Kidney (tissue), 22 donors: ENCODE measurements at places on chromosomes 16 and 17.

DNA sequence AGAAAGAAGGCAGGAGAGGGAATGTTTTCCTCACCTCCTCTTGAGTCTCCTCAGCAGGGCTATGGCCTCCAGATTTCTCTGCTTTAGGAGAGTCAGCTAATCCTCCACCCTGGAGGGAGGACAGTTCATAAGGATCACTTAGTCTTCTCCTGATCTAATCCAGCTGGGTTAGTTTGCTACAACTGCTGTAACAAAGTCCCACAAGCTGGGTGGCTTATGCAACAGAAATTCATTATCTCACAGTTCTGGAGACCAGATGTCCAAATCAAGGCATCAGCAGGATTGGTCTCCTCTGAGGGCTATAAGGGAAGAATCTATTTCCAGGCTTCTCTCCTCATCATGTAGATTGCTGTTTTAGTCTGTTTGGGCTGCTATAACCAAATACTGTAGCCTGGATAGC, 40.6 kb upstream of the XYLT1 start:
- no peaks in the 10 kb centered on the region for H3K36me3 ChIP-seq
- no peak for DNase-seq
- no peak overlapping the region for H3K4me3 ChIP-seq
- no peaks in the 10 kb centered on the region for H3K27me3 ChIP-seq
- H3K4me1 ChIP-seq, result no peaks in the 10 kb centered on the region

DNA sequence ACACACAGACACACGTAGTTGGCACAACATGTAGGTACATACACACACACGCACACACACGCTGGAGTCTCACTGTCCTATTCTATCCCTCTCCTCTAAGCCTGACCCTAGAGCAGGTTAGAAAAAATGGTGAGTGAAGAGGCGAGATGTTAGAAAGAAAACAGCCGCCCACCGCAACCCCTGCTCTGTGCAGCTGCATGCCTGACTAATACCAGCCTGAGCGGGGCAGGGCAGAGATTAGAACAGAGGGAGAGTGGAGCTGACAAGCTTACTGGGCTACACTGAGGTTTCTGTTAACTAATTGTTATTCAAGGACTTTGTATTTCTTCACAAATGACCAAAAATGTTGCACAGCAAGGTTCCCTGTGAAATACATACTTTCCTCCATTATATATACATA, 59.8 kb downstream of the AMFR start:
- H3K4me1 ChIP-seq, result peaks cover 3% of the 10 kb centered on the region
- no peaks in the 10 kb centered on the region for H3K27me3 ChIP-seq
- no peak overlapping the region for H3K4me3 ChIP-seq
- H3K27ac ChIP-seq, result peak overlapping the region; percentile 89
- H3K36me3 ChIP-seq, result peaks cover 6% of the 10 kb centered on the region

DNA sequence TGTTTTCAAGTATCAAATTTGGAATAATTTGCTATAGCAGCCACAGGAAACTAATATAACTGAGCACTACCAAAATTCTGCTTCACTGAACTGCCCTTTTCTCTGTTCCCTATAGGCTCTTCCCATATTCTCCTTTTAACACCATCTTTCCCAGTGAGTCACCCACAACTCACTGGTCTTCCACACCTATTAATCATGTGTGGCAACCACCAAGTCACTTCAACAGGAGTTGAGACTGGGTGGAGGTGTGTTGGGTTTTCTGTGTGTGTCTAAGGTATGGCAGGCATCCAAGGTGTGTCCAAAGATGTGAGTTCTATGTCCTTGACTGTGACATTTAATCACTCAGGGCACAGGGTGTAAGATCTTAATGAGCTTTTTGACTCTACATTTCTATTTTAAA, 610.0 kb upstream of the CDH11 start:
- no peak for DNase-seq
- no peaks in the 10 kb centered on the region for H3K36me3 ChIP-seq
- H3K4me1 ChIP-seq, result no peaks in the 10 kb centered on the region
- H3K4me3 ChIP-seq, result no peak overlapping the region
- no peaks in the 10 kb centered on the region for H3K27me3 ChIP-seq

GRCh38 chr17:39141915-39142664, 9.3 kb downstream of the PLXDC1 start:
- H3K4me1 ChIP-seq, result no peaks in the 10 kb centered on the region
- H3K4me3 ChIP-seq, result no peak overlapping the region
- H3K36me3 ChIP-seq, result no peaks in the 10 kb centered on the region

GRCh38 chr16:3289998-3290673, 6.8 kb downstream of the ZNF263 start:
- no peaks in the 10 kb centered on the region for H3K27me3 ChIP-seq
- H3K4me3 ChIP-seq, result peak overlapping the region; percentile 12
- peaks cover under 1% of the 10 kb centered on the region for H3K4me1 ChIP-seq
- DNase-seq, result no peak
- peaks cover 44% of the 10 kb centered on the region for H3K36me3 ChIP-seq
- no peak overlapping the region for H3K27ac ChIP-seq

GRCh38 chr16:8358937-8359336, 231.4 kb downstream of the TMEM114 start:
- H3K27me3 ChIP-seq, result no peaks in the 10 kb centered on the region
- H3K27ac ChIP-seq, result no peak overlapping the region
- H3K4me3 ChIP-seq, result no peak overlapping the region
- no peak for DNase-seq
- no peaks in the 10 kb centered on the region for H3K4me1 ChIP-seq
